ENCODE measurements at places on chromosomes 7 and 10.

DNA sequence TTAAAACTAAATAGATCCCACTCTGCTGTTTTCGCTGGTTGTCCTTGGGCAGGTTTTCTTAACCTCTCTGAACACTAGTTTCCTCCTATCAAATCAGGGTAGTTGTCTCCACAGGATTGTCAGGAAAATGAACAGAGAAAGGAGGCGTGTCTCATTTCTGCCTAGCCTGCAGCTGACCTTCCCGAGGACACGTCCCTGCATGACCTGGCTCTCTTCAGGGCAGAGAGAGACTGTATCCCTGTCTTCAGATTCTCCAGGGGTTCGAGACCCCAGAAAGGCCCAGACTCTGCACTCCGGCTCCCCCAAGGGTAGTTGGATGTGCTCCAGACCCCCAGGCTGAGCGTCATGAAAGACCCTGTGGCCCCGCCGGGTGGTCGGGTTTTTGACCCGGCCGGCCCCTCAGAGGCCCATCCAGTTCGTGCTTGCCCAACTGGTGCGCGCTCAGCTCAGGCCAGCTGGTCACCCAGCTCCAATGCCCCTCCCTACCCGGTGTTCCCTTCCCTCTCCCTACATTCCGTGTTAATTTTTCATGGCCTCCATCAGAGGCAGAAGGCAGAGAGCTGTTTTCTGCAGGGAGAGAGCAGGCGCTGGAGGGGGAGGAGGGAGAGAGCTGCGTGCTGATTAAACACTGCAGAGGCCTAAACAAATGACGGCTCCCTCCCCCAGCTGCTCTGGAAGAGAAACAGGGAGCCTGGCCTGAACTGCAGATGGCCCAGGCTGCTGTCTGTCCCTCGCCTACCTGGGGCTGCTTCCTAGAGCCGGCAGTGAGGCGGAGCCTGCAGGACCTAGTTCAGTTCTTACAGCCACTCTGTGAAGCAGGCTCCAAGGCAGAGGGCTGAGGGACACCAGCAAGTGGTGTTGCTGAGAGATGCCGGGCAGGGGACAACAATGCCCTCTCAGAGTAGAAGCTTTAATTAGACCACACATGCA lies 86.2 kb upstream of the PPIF start:
- DNase-seq, result no peak

DNA sequence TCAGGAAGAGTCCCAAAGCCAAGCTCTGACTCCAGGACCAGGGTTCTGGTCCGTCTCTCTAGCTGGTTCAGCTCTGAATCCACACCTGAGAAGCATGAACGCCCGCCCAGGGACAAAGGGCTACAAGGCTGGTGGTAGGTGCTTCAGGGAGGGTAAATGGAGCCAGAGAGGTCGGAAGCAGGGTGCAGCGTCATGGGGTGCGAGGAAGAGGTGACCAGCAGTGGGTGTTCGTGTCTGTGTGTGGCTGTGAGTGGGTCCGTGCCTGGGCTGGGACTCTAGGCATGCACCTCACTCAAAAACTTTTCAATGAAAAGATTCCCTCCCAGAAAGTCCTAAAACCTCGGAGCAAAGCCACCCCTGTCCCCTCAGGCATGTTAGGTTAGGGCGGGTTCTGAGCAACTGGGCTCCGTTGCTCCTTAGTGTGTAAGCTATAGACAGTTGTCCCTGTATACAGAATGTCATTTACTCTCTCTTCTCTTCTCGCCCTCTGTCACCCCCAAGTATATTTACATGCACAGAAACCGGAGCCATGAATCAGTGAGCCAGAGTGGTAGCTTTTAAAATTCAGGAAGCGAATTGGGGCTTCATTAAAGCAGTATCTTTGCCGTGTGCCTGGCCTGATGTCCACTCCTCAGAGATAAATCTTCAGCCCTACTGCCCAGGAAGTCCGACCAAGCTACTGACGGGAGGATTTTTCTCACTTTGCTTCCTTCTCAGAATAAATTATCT lies 12.3 kb upstream of the GATA3 start:
- DNase-seq, result no peak

DNA sequence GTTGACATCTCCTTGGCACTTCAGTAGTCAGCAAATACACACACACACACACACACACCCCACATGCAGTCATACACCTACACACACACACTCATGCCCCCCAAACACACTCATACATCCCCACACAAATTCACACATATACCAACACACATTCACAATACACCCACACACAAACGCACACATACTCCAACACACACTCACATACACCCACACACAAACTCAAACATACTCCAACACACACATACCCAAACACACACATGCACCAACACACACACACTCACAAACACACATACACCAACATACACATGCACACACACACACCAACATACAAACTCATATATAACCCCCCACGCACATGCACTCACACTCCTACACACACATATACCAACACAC lies 31.4 kb upstream of the CHST15 start:
- no peak for DNase-seq

GRCh38 chr7:33630359-33630758 lies 275.0 kb upstream of the BMPER start:
- DNase-seq, result no peak
